Foreskin melanocyte (primary cell): ENCODE measurements at places on chromosomes 16 and 17.
A peak's percentile ranks its signal among the peaks of the same experiment; 100 is the strongest.

- DNase-seq, result no peak
Measured at GRCh38 chr16:77790009-77790372, 1.6 kb downstream of the VAT1L start.

- no peak for DNase-seq
Measured at GRCh38 chr16:23029733-23030420, 119.4 kb downstream of the USP31 start.

DNA sequence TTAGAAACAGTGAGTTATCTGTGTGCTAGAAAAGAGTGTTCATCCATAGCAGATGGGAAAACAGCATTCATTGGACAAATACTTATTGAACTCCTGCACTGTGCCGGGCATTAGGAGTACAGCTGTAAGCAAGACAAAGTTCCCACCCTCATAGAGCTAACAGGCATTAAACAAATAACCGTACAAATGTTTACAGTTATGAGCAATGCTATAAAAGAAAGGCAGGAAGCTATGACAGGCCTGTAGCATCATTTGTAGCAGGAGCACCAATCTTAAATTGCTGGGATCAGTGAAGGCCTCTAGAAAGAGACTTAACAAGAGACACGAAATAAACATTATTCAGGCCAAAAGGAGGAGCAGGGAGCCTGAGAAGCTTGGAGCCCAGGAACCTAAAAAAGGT is 15.6 kb downstream of the SDR42E1 start:
- DNase-seq, result no peak

- DNase-seq, result no peak
Measured at GRCh38 chr17:18213666-18214270, 11.7 kb upstream of the LLGL1 start.

- no peak for DNase-seq
Measured at GRCh38 chr16:16150878-16151152, 72.5 kb downstream of the ABCC6 start.

- DNase-seq, result no peak
Measured at GRCh38 chr16:83390759-83391158, 417.0 kb upstream of the HSBP1 start.

DNA sequence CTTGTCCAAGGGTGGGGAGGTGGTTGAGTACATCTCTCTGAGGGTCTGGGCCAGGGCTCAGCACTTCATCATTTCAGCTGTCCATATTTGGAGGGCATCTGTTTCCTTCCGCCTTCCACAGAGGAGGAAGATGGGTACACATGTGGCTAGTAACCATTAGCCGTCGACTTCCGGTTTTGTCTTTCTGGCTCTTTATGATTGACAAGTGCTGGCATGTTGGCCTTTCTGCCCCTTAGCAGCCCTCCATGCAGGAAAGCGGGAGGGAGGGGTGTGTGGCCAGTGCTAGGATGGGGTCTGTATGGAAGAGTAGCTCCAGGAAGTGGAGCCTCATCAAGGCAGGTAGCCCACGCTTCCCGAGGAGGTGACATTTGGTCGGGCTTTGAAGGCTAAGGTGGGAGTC is 69.6 kb downstream of the RAI1 start:
- DNase-seq, result no peak

DNA sequence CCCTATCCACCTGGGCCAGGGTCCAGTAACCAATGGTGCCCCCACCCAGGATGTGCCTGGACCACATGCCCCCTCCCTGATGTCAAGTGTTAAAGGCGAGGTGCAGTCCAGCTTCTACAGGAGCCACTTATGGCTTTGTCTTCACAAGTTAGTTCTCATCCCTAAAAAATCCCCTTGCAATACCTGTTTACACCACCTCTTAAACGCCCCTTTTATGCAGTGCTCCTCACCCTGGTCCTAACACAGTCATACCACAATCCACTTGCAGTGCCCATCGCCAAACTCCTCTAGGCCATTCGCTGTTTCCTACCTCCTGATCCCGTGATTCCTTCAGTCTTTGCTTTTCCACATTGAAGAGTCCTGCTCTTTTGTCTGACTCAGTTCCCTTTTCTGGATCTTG is 7.1 kb downstream of the GLYR1 start:
- no peak for DNase-seq

DNA sequence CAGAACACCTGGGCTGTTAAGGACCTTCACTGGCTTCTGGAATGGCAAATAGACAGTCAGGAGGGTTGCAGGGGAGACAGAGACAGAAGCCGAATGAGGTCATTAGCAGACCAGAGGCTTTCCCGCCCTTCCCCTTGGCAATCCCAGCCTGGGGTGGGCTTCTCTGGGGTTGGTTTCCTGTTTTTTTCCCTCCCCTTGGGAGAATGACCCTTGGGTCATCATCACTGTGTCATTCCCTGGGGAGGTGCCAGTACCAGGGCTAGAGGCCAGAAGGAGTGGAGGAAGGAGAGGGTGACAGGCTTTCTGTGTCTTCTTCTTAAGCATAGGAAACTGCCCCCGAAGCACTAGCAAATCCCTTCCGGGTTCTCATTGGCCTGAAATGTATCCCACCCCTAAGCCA is 42.9 kb upstream of the IL21R start:
- DNase-seq, result no peak

- no peak for DNase-seq
Measured at GRCh38 chr17:49891271-49891670, 43.4 kb upstream of the TAC4 start.

GRCh38 chr17:9436630-9437029 is 139.0 kb downstream of the STX8 start:
- peak; percentile 76 for DNase-seq

GRCh38 chr16:35569413-35569812 is 2110.0 kb downstream of the TP53TG3F start:
- DNase-seq, result no peak

GRCh38 chr17:63309021-63309420 is 137.1 kb downstream of the CYB561 start:
- DNase-seq, result no peak

GRCh38 chr16:66471264-66471663 is 44.2 kb downstream of the BEAN1 start:
- no peak for DNase-seq

DNA sequence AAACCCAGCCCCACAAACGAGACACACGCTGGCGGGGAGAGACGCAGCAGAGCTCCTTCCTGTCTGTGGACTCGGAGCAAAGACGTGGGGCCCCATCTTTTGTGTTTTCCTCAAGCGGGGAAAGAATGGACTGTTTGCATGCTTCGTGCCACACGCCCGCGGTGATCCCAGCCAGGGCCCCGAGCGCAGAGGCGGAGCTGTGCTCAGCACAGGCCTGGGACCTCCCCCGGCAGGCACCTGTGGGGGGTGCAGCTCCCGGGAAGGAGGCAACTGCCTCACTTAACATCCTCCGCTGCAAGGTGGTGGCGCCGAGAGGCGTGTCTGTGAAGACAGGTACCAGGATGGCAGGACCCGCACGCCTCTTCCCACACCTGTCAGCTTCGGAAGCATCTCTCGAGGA is 19.1 kb downstream of the TRARG1 start:
- no peak for DNase-seq

GRCh38 chr17:33892717-33893591 is 362.1 kb upstream of the CCL2 start:
- DNase-seq, result no peak
